ENCODE measurements at places on chromosomes 5 and 9. TPM values are rescaled to one million over a fixed set of nuclear protein-coding genes. Genes with fewer than 3 reads are reported as not detected.

GRCh38 chr5:131511934-131512333 lies 123.1 kb downstream of the RAPGEF6 start:
- no peak for DNase-seq

DNA sequence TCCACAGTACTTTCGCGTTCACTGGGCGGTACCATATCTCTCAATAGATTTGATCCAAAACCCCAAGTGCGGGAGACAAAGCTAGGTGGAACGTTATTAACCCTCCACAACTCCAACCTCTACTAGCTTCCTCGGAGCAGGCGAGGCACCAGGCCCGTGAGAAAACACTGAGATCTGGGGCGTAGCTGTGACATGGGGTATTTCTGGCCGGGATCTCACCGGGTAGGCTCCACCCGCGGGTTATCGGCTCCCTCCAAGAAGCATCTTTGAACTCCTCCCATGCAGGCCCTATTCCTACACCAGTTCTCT lies 350 bp upstream of the SLC25A46 start:
- no peak for DNase-seq

- DNase-seq, result no peak
Measured at GRCh38 chr5:154868702-154869101, 10.3 kb downstream of the CNOT8 start.

- DNase-seq, result no peak
Measured at GRCh38 chr5:96337048-96337781, 95.8 kb downstream of the PCSK1 start.

- DNase-seq, result no peak
Measured at GRCh38 chr9:115079156-115079555, 38.8 kb downstream of the TNC start.

DNA sequence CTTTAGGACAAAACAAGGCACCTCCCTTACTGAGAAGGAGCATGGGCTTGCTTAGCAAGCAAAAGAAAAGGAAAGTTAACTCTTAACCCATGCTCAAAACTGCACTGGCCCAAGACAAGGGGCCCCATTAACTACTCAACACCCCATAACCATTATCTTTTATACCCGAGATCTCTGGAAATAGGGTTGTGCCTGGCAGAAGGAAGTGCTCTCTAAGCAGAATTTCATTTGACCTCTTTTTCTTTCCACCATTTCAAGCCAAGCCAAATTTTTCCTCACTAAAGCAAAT lies 167.2 kb downstream of the RASEF start:
- DNase-seq, result no peak

- DNase-seq, result no peak
Measured at GRCh38 chr5:159775890-159776289, 140.4 kb upstream of the ADRA1B start.

- no peak for DNase-seq
Measured at GRCh38 chr5:21085791-21086190, 1097.8 kb upstream of the CDH18 start.

DNA sequence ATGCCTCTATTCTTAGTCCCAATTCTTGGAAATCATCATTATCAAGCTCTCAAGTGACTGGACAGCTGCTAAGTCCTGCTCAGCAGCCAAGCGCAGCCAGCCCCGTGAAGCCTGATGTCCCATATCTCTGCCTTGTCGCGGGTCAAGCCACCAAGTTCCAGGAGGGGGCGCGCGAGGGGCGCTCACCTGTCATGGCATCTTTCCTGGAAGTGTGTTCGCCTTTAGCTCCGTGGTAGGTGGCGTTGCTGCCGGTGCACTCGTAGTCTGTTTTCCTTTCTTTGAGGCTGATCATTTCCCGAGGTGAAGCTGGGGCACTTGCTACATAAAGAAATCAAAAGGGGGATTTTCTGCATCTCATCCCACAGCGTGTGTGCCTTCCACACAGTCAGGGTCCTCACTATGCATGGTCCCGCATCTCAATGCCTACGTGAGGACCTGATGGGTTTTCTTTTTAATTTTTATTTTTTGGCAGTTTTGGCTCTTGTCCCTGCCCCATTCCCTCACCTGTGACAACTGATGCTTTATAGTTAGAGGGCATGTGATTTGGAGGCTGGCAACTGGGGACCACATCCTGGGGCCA lies 227.0 kb upstream of the DAP start:
- DNase-seq, result no peak

GRCh38 chr5:31962871-31963307 lies 211.2 kb downstream of the GOLPH3 start:
- DNase-seq, result no peak

- no peak for DNase-seq
Measured at GRCh38 chr5:64742821-64743220, 25.7 kb downstream of the SREK1IP1 start.

GRCh38 chr5:105968981-105969380 lies 1701.8 kb downstream of the EFNA5 start:
- no peak for DNase-seq

- DNase-seq, result no peak
Measured at GRCh38 chr5:31990701-31991110, 183.4 kb downstream of the GOLPH3 start.

GRCh38 chr5:133469252-133469651 lies 143.1 kb downstream of the FSTL4 start:
- DNase-seq, result no peak

- DNase-seq, result no peak
Measured at GRCh38 chr5:15326471-15326870, 173.5 kb upstream of the FBXL7 start.

DNA sequence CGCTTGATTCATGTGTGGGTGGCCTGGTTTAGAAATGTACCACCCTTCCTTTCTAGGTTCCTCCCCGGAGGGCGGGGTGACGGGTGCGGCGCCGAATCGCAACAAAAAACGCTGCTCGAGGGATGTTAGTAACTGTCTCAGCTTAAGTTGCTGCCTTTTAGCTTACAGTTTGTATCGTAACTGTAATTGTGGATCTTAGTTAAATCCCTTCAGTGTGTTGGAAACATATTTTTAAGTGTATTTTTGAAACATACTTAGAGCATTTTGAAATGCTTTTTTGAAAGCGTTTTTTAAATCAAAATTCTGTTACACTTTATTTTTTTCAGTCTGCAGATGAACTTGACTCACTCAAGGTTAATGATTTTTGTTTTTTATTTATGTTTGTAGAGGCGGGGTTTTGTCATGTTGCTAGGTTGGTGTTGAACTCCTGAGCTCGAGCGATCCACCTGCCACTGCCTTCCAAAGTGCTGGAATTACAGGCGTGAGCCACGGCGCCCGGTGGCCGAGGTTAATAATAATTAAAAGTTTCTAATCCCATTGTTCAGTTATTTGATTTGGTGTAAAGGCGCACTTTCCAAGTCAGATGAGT lies 997 bp upstream of the CHD1 start:
- no peak for DNase-seq

DNA sequence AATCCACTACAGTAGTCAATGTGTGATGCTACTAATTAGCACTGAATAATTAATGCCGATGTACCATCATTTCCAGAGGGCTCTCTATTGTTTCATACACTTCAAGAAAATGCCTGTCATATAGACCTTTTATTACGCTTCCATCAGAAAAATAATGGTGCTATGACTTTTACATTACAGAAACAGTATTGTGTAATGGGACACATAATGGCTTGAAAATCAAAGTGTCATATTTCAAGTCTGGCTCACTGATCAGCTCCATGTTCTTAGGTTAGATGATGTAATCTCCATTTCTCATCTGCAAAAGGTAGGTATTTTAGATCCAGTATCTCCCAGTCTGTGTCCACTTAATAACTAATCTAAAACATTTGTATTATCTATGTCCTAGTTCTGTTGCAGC lies 990.6 kb upstream of the TYRP1 start:
- no peak for DNase-seq

DNA sequence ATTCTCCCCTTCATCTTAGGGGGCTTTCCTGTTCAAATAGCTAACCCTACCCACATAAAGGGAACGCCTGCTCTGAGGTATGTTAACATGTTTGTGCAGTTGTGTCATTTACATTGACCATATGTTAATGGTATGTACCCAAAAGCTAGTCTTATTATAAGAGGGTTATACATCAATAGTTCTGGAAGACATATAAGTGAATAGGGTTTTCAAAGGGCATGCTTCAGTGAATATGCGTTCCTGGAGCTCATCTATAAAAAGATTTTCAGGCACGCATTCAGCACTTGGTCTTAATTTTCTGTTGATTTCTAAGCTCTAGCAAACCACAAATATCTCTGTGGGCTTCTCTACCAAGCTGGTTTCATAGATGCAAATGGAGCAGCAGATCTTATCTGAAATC lies 766.1 kb downstream of the IRX1 start:
- DNase-seq, result no peak

GRCh38 chr5:33258553-33258952 lies 182.2 kb upstream of the TARS1 start:
- no peak for DNase-seq

- no peak for DNase-seq
Measured at GRCh38 chr9:134455934-134456755, 129.9 kb downstream of the RXRA start.

DNA sequence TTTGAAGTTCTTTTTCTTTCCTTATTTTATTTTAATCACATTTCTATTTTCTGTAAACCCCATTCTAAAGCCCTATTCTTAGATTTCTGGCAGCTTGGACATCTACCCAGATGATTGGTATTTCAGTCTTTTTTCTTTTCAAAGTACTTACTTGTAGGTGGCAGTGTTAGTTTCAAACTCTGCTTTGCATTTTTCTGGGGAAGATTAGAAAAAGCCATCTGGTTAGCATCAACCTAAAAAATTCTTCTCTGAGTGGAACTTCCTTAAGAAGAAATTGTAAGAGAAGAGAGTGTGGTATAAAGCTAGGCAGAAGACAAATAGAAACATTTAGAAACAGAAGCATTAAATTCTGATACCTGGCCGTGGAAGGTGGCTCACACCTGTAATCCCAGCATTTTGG lies 17.2 kb upstream of the TENT2 start:
- no peak for DNase-seq

GRCh38 chr5:115170929-115171510 lies 1.3 kb upstream of the TRIM36 start:
- DNase-seq, result no peak

DNA sequence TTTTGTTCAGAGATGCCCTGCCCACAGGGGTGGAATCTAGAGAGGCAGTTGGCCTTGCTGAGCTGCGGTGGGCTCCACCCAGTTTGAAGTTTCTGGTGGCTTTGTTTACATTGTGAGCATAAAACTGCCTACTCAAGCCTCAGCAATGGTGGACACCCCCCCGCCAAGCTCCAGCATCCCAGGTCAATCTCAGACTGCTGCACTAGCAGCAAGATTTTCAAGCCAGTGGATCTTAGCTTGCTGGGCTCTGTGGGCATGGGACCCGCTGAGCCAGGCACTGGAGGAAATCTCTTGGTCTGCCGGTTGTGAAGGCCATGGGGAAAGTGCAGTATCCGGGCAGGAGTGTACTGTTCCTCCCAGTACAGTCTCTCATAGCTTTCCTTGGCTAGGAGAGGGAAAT lies 55.5 kb downstream of the MINAR2 start:
- no peak for DNase-seq

DNA sequence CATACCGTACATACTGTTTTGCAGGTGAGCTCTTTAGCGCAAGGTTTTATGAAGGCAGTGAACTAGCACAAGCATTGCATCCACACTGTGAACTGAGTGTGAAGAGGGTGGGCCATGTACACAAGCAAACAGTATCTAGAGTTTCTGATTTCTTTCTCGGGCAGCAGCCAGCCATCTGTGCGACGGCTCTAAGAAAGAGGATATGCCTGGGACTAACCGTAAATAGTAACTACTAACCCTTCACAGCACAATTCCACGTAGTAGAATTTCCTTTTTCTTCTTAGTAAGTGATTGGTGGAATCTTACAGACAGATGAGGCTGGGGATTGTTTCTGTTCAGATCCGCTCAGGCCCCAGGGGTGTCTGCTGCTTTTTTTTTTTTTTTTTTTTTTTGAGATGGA lies 89.0 kb downstream of the DRD1 start:
- no peak for DNase-seq

GRCh38 chr5:160485364-160485969 lies 63.8 kb downstream of the PTTG1 start:
- no peak for DNase-seq

- no peak for DNase-seq
Measured at GRCh38 chr9:20985851-20986600, 45.4 kb downstream of the HACD4 start.

DNA sequence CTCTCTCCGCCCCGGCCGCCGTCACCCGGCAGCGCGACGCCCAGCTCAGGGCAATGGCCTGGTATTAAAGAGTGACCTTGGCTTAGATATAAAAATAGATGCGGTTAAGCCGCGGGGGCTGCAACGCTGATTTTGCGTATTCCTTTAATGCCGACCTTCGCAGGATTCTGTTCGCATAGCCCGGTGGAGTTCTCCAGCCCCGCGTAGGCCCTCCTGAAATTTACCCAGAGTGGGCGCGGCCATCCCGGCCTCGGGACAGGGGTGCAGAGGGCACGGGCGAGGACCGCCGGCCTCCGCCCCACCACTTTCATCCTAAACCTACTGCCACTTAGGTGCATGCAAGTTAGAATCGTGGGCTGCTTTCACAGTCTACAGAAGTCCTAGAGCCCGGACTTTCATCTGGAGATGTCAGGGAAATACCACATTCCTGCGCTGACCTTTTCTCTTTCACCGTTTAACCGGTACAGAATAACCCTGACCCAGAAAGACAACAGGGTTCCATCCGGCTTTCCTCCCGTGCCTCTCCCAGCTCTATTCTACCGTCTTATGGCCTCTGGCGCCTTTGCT lies 492 bp upstream of the FAM169A start:
- DNase-seq, result no peak

DNA sequence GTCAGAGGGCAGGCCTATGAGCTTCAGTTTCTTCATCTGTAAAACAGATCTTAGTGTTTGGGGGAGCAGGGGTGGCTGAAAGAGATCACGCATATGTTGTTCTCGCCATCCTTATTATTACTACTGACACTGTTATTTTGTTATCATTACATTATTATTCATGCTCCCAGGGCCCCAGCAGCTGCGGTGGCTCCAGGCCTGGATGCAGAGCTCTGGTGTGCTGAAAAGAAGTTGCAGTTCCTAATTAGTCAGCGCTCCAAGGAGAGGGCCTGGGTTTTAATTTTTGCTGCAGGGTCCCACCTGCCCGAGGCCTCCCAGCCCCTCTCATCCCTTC lies 19.5 kb downstream of the CXXC5 start:
- no peak for DNase-seq

ARSI gene
- not detected for total RNA-seq

TXNDC8 gene
- total RNA-seq, result not detected

PCDHGA12 gene
- 0.72 TPM for total RNA-seq

TRIM52 gene
- total RNA-seq, result 8.4 TPM

ARID3C gene
- 0.24 TPM for total RNA-seq

PCDHB8 gene
- not detected for total RNA-seq

KLHL3 gene
- total RNA-seq, result 11.7 TPM

RLN1 gene
- total RNA-seq, result 0.80 TPM

CDKN2B-AS1 gene
- 1.3 TPM for total RNA-seq

FGFR4 gene
- 0.77 TPM for total RNA-seq

TEK gene
- total RNA-seq, result not detected

MEGF10 gene
- 0.05 TPM for total RNA-seq

ZFP2 gene
- total RNA-seq, result not detected

C5orf52 gene
- not detected for total RNA-seq

BDP1 gene
- 17.6 TPM for total RNA-seq
